Frontal cortex (tissue), 4 donors: ENCODE measurements at places on chromosomes 1 and 21.
A peak's percentile ranks its signal among the peaks of the same experiment; 100 is the strongest.

GRCh38 chr1:22761101-22761500, 50.5 kb downstream of the EPHB2 start:
- DNase-seq, result no peak

- no peak for DNase-seq
Measured at GRCh38 chr1:59509341-59509875, 212.5 kb downstream of the FGGY start.

- DNase-seq, result no peak
Measured at GRCh38 chr21:34846601-34847112, 177.9 kb downstream of the CLIC6 start.

DNA sequence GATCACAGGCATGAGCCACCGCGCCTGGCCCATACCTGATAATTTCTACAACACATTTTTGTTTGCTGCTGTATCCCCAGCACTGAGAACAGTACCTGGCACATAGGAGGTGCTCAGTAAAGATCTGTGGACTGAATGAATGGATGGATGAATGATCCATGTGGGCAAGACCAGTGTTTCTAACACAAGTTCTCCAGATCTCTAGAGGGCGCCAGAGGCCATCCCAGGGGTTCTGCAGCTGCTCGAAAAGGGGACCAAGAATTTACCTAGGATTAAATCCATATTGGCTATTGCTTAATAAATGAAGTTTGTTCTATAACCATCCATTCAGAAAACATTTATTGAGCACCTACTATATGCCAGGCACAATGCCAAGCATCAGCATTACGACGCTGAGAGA, 167.7 kb downstream of the ACTL8 start:
- DNase-seq, result peak; percentile 27

DNA sequence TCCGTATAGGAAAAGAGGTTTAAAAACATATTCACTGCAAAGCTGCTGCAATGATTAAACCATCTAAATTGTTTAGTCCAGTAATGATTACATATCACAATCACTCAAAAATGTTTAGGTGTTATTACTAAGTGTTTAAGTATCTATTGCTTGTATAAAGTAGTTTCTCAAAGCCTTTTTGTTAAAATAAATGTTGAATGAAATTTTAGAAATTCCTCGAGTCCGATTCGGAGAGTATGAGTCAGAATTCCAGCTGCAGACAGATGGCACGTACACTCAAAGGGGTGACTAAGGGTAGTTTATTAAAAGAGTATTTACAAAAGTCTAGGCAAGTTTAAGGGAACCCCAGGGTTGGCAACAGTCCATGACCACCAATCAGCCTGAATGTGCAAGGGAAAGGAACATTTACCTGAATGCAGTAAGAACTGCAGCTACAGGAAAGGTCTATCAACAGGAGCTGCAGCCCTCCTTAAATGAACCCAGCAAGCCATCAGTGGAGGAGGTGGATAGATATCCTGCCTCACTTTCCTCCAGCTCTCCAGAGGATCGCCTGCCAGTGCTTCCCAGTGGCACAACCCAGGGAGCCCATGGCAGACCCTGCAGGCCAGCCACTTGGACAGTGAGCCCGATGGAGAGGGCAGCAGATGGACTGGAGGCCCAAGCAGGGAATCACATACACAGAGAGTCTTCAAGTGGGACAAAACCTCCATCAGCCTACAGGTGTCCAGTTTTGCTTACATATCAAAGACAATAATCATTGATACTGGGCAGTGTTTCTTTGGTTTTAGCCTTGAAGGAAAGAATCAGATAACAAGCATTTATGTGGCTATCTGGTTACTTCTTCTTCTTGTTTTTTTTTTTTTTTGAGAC, 92.1 kb upstream of the SLC44A3 start:
- no peak for DNase-seq

- DNase-seq, result no peak
Measured at GRCh38 chr1:237748171-237748960, 142.4 kb downstream of the ZP4 start.

DNA sequence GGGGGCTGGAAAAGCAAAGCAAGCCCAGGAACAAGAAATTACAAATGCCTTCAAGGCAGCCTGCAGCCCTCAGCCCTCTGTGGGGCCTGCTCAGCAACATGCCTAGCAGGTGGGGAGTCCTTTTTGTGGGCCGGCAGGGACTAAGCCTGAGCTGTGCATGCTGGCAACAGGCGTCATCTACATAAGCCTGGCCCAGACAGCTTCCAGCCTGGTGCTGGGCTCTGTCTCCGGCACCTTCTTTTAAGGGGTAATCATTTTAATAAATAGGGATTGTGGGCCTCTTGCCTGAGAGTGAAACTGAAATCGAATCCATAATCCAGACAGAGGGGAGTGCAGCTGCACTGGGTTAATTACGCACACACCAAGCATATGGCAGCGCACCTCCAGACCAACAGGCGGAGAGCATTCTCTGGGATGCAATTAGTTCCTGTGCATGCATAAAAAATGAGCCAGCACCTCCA, 96.6 kb downstream of the DDX20 start:
- no peak for DNase-seq

DNA sequence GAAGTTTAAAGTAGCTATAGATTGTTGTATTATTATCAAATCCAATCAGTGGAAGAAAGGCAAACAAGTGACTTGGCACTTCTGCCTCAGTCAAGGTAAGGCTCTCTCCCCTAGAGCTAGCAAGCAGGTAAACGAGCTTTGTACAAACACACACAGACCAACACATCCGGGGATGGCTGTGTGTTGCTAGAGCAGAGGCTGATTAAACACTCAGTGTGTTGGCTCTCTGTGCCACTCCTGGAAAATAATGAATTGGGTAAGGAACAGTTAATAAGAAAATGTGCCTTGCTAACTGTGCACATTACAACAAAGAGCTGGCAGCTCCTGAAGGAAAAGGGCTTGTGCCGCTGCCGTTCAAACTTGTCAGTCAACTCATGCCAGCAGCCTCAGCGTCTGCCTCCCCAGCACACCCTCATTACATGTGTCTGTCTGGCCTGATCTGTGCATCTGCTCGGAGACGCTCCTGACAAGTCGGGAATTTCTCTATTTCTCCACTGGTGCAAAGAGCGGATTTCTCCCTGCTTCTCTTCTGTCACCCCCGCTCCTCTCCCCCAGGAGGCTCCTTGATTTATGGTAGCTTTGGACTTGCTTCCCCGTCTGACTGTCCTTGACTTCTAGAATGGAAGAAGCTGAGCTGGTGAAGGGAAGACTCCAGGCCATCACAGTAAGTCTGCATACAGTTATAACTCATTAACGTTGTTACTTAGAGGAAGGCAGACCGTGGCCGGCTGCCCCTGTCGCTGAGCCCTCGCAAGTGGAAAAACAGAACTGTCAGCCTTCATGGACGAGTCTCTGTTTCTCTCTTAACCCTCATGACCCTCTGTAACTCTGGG, at the start of gene PALMD:
TSS of gene PALMD (plus strand) at position 415 of the 833 bp plus-strand sequence. CDS start at position 620, 205 bp downstream.
- no peak for DNase-seq

DNA sequence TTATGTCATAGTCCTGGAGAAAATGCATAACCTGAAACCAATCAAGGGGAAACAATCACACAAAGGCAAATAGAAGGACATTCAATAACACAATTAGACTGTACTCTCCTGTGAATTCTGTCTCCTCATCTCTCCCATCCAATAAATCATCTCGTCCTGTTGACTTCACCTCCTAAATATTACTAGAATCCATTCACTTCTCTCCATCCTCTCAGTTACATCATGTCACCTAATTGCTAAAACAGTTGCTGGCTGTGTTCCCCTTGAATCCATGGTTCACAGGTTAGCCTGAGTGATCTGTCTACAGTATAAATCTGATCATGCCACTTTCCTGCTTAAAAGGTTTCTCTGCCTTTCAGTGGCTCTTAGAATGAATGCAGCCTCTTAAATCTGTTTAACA, 220.2 kb downstream of the TGFB2 start:
- DNase-seq, result no peak

DNA sequence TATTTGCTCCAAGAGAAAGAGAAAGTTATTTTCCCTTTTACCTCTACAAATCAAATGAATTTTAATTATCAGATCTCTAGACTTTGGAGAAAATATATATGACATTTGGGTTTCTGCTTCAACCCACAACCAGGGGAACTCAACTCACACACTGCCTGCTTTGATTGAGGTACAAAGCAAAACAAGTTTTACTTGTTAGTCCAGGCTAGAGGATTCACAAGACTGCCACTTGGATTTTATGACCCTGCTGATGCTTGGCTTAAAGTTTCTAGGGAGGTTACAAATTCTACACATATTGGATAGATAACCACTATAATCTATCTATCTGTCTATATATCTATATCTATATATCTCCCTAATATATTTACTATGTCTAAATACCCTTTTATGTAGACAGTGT, 467.3 kb upstream of the RGS18 start:
- no peak for DNase-seq

DNA sequence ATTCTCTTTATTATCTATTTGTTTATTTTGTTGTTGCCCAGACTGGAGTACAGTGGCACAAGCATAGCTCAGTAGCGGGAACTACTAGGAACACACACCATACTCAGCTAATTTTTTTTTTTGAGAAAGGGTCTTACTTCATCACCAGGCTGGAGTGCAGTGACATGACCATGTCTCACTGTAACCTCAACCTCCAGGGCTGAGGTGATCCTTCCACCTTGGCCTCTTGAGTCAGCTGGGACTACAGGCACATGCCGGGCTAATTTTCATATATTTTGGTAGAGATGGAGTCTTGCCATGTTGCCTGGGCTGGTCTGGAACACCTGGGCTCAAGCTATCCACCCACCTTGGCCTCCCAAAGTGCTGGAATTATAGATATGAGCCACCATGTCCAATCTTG, 5.3 kb upstream of the TXNIP start:
- no peak for DNase-seq

DNA sequence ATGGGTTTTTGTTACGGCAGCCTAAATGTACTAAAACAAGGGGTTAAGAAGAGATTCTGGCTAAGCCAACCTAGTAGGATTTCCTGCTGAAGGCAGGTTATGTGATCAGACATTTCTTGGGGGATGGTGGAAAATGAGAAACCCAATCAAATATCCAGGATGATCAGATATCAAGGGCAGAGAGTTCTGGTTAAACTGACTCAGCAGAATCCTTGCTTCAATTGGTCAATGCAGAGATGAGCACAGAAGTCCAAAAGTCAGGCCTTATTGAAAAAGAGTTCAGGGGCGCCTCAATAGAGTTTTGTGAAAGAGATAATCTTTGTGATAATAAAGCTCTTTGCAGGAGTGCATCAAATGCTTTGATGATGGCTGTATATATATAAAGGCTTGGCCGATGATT, 237.1 kb downstream of the AMY1C start:
- no peak for DNase-seq

GRCh38 chr1:234200566-234200965, 172.7 kb upstream of the COA6 start:
- no peak for DNase-seq

GRCh38 chr1:236163463-236164153, 21.3 kb downstream of the GPR137B start:
- no peak for DNase-seq

DNA sequence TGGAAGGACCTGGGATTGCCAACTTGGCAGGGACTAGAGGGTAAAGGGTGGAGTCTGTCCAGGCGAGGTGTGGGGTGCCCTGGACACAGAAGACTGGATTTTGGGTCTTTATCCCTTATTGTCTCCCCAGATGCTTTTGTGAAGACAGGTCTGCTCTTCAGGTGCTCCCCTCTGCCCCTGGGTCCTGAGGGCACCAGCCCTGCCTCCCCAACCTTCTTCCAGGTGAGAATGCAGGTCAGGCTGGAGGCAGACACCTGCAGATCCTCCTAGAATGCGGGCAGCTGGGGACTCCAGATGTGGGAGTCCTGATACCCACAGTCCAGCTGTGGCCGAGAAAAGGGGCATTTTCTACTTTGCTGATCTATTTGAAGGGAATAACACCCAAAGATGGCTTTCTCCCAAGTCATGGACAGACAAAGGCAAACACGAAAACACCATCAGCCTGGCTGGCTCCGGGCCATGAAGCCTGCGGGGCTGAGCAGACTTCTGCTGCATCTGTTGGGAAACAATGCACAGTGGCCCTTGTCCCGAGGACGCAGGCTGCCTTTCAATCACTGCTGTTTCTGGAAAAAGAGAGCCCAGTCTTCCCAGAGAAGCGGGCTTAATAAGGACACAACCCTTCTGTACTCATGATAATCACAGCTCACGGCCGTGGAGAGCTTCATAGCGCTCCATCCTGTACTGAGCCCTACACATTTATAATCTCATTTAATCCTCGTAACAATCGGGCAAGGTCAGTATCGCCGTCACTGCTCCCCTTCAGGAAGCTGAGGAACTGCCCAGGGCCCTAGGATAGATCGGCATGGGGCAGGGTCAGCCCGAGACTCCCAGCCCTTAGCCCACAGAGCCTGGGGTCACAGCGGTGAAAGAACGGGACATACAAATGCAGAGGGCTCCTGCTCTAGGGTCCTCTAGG, 62.0 kb upstream of the ABCG1 start:
- DNase-seq, result peak; percentile 82

GRCh38 chr1:21647431-21648351, 21.5 kb downstream of the RAP1GAP start:
- no peak for DNase-seq

DNA sequence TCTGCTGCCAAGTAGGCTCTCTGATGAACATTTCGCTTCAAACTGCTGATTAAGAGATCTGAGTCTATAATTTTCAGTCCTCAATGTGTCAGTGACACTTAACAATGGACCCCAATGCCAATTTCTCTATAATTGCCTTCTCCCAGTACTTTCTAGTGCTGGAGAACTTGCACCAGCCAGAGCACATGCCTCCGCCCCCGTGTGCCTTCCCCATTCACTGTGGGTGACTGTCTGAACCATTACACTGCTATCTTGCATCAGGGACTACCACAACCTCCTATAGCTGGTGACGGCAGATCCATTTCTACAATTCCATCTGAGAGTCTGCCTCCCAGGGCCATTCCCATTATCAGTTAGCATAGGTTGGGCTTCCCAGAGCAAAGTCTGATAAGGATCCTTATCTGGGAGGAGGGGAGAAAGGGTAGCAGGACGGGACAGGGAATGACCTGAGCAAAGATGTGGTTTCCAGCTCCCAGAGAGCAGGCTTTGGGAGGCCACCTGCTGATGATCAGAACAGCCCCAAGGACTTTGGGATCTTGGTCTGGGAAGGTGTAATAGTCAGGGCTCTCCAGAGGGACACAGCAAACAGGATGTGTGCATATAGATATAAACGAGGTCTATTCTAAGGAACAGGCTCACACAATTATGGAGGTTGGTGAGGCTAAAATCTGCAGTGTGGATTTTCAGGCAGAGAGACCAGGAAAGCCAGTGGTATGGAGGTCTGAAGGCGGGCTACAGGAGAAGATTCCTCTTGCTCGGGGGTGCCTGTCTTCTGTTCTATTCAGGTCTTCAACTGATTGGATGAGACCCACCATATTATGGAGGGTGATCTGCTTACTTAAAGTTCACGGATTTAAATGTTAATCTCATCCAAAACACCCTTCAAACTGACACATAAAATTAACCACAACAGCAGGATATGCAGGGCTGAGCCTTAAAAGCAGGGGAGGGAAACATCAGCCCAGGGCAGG, 238.2 kb downstream of the PTPRU start:
- no peak for DNase-seq

- no peak for DNase-seq
Measured at GRCh38 chr1:51314974-51315373, 15.4 kb downstream of the TTC39A start.

- DNase-seq, result peak; percentile 39
Measured at GRCh38 chr1:15180189-15180588, 26.6 kb downstream of the TMEM51 start.
